Fibroblast of the conjunctiva (primary cell): ENCODE measurements at places on chromosomes 16 and 17.

- DNase-seq = no peak
Measured at GRCh38 chr16:48459167-48459566, 74.0 kb upstream of the SIAH1 start.

GRCh38 chr17:3892095-3892998, 506 bp downstream of the CAMKK1 start:
- no peak for DNase-seq

GRCh38 chr16:56041556-56042140, 149.6 kb upstream of the GNAO1 start:
- DNase-seq = no peak

DNA sequence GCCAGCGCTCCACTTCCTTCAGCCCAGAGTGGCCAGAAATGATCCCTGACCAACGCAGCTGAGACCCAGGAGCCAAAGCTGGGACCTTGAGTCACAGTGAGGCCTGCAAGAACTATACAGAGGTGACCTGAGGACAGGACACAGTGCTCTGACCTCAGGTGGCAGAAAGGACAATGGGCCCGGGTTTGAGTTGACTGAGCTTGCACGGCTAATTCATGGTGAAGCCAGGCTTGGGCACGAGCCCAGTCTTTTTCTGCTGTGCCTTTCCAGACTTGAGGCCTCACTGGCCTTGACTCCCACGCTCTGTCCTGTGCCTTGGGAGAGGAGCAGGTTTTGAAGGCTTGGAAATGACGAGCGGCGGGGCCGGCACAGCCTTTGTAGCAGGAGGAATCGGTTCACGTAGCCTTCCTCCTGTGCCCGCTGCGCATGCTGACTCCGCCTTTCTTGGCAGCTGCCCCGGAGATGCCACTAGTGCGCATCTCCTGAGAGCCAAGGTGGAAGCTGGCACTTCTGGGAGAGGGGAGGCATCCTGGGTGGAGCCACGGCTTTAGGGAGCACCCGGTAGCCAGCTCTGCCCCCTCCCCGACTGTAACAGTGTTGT, 34.9 kb downstream of the NDEL1 start:
- no peak for DNase-seq

- DNase-seq = no peak
Measured at GRCh38 chr16:66503612-66504011, 46.3 kb downstream of the TK2 start.

DNA sequence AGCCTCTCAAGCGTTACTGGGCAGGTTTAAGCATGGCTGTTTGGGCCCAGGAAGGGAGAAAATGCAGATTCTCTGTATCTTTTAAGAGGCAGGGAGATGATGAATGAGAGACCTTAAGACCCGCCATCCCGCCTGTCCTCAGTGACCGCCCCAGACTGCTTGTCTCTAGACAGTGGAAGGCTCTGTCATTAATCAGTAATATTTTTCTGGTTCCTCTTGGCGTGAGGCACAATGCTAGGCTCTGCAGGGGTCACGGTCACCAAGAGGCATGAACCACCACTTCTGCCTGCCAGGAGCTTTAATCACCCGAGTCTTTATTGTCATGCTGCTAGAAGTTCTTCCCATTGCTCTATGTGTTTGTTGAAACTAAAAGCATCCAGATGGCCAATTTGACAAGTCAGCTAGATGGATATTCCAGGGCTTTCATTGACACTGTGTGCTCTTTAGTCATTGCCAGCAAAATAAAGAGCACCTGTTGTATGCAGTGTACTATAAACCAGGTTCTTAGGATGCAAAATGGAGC, 3.2 kb downstream of the SLC6A2 start:
- no peak for DNase-seq

- no peak for DNase-seq
Measured at GRCh38 chr16:3482659-3483241, 12.5 kb downstream of the C16orf90 start.

DNA sequence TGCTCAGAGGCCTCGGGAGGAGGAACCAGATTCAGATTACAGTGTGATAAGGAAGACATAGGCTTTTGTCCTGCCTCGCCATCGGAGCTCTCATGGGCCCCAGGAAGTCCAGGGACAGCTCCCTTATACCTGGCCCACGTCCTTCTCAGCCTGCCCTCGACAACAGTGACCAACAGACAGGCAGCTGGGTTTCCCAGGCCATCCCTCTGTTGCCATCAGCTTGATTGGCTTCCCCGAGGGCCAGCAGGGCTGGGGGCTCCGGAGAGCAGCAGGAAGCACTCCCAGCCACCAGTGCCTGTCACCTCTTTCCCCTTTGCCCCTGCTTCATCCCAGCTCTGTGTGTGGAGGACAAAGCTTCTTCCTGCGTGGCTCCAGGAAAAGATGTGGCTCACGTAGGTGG, 17.6 kb downstream of the CD300A start:
- no peak for DNase-seq

DNA sequence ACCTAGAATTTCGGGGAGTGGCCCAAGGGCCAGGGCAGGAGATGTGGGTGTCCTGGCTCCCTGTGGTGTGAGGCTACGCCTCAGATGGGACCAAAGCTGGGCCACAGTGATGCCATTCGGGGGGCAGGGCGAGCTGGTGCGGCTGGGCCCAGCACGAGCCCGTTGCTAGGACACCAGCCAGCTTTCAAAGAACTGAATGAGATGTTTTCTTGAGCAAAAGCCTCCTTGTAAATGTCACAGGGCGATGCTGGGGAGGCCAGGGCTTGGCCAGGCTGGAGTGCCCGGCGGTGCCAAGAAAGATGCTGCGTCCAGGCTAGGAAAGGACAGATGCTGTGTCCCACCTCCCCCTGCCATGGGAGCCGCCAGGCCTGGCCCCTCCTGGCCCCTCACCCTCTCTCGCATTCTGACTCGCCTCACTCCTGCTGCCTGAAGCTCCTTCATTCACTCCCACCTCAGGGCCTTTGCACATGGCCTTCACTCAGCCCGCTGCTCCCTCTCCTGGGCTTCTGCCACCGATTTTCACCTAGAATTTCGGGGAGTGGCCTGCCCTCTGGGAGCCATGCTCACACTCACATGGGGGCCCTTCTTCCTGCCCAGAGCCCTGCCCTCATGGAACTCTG, 39.1 kb downstream of the CPNE2 start:
- DNase-seq = no peak

GRCh38 chr16:13587181-13587580, 332.8 kb upstream of the ERCC4 start:
- no peak for DNase-seq

GRCh38 chr17:35235917-35236316, 7.0 kb upstream of the SLFN5 start:
- DNase-seq = no peak

- no peak for DNase-seq
Measured at GRCh38 chr17:64504769-64505339, 1.2 kb downstream of the DDX5 start.

- DNase-seq = no peak
Measured at GRCh38 chr16:89063768-89064320, 29.8 kb upstream of the ACSF3 start.

DNA sequence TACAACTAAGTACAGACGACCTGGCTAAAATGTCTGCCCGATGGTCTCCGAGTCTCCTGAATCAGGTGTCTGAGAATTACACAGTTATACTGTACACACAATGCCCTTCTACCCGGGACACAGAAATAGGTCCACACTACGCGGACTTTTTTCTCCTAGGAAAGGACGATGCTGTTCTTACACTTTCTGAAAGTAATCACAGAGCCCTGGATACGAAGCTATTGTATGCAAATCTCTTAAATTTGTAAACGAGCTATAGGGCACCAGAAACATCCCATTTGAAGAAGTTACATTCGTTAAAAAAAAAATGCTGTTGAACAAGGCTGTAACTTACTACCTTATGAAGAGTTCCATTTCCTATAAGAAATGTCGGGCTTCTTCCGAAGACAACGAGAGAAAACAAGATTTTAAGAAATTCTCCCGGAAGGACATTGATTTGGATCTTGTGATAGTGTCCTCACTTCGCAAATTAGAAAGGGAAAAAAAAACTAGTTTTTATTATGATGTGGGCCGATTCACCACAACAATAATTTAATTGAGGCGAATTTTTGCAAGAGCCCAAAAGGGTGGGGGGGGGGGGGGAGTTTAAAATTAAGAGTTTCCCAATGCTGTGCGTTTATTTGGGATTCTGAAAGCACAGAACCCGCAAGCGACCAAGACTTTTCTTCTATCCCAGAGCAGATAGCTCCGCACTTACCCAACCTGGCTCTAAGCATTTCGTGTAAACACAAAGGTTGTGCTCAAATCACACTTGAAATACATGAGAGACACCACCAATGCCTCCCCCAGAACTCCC, 1.5 kb upstream of the SOX9 start:
- DNase-seq = no peak

- no peak for DNase-seq
Measured at GRCh38 chr17:36512641-36513040, 22.0 kb downstream of the MYO19 start.

GRCh38 chr17:19780846-19781245, 32.7 kb upstream of the ALDH3A1 start:
- DNase-seq = no peak

GRCh38 chr16:69720822-69721430, 5.4 kb downstream of the NQO1 start:
- no peak for DNase-seq

- no peak for DNase-seq
Measured at GRCh38 chr17:29734640-29735039, 111.9 kb upstream of the CORO6 start.

DNA sequence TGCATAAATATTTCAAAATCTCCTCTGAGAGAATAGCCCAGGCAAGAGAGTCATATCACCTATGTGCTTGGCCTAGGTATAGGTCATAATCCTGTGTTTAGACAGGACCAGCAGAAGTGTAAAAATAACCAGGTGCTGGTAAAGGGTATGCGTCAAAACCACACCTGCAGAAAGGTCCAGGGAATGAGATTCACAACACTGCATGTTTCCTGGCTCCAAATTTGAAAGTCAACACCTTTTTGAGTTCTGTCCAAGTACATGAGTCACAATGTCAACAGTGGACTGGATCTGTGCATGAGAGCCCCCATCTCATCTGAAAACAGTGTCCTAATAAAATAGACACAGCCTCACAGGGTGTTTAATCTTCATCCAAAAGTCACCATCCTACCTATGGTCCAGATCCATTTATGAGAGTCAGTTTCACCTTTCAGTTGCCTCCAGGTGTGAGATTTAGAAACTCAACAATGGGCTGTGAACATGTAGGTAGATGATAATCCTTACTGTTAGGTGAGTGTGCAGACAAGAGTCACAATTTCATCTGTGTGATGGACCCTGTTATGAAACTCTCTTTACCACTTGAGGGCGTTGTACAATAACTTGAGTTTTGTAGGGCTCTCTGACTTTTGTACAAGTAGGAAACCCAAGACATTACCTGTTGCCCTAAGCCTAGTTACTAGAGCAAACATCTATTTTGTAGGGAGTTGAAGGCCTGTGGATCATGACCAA, 2100.7 kb downstream of the TP53TG3F start:
- DNase-seq = no peak
